ENCODE measurements at places on chromosomes 6 and 20.

DNA sequence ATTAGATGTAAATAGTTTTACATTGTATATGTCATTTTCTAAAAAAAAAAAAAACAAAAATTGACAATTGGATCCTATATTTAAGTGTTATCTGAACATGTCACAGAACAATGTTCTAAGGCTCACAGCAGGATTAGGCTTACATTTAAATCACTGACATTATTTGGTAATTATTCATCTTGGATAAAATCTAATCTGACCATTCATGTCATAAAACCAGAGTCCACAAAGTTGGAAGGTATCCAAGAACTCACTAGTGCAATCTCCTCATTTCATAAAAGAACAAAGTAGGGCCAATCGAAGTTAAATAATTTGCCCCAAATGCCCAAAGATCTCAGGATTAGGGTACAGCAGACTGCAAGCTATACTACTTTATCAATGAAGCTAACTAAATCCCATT is 73.0 kb downstream of the PDSS2 start:
- no peak for DNase-seq

GRCh38 chr20:33267701-33268100 is 15.3 kb upstream of the BPIFB1 start:
- DNase-seq: no peak

- DNase-seq: no peak
These were observed 295.6 kb downstream of the GRIK2 start for GRCh38 chr6:101689156-101689555.

DNA sequence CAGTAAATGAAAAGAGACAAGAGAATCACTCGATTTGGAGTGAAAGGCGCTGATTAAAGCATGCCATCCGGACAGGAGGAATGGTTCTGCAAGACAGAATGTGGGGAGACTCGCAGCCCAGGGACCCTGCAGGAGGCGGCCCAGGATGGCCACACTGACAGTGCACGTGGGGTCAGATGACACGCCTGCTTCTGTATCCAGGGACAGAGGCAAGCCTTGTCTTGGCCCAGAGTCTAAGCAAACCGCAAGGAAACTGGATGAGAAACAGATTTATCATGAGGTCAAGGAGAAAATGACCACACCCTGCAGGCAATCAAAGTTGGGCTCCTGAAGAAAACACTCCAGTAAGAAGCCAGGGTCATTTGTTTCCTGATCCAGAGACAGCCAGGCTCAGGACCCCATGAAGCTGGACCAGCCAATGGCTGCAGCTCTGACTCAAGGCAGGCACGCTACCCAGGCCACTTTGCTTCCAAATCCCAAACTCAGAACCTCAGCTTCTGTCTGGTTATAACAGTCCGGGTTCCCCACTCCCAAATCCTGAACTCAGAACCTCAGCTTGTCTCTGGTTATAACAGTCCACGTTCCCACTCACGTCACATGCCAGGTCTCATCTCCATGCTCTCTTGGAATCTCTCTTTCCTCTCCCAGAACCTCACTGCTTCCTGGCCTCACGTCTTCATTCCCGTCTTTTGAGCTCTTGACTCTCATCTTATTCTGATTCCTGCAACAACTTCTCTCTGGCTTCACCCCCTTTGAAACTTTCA is 144.9 kb upstream of the THBS2 start:
- no peak for DNase-seq

GRCh38 chr20:37853823-37854375 is 49.0 kb upstream of the VSTM2L start:
- DNase-seq: no peak

GRCh38 chr6:63572747-63573075 is 431 bp downstream of the LOC128125822 start:
- no peak for DNase-seq

DNA sequence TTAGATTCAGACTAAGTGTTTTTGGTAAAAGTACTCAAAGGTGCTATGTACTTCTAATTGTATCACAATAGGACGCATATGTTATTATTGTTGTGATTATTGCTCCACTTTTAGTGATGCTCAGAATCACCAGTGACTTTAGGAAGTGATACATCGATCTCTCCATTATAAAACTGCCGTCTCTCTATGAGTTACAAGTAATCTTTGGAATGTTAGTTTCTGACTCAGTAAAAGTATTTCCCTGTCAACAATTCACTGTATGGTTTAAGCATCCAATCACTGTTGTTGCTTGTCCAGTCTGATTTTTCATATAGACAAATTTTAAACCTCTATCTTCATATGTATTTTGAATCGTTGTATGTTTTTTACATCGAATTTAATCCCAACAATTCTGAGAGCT is 9.4 kb downstream of the DCBLD1 start:
- no peak for DNase-seq

- DNase-seq: no peak
These were observed 121.4 kb upstream of the TRAF3IP2 start for GRCh38 chr6:111727041-111727440.

GRCh38 chr20:50975701-50976330 is 17.2 kb downstream of the MOCS3 start:
- DNase-seq: no peak

GRCh38 chr6:14270925-14271788 is 153.6 kb downstream of the CD83 start:
- DNase-seq: peak; percentile 49

- no peak for DNase-seq
These were observed 13.3 kb downstream of the NKX2-2 start for GRCh38 chr20:21500599-21500998.

GRCh38 chr6:82333781-82334180 is 29.8 kb upstream of the TPBG start:
- DNase-seq: no peak

DNA sequence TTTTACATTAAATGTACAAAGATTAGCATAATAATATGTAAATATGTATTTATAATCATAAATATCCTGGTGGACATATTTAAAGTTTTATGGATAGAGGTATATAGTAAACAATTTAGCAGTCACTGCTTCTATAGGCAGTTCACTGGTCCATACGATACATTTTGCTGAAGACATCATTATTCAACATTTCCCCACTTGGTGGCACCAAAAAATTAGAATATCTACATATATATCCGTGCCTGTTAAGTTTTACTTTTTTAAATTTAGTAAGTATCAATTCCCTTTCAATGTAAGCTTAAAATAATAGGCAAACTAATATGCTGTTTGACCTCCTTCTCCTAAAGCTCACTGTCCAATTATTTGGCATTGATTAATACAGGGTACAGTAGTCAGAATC is 64.2 kb downstream of the LMBRD1 start:
- DNase-seq: no peak

DNA sequence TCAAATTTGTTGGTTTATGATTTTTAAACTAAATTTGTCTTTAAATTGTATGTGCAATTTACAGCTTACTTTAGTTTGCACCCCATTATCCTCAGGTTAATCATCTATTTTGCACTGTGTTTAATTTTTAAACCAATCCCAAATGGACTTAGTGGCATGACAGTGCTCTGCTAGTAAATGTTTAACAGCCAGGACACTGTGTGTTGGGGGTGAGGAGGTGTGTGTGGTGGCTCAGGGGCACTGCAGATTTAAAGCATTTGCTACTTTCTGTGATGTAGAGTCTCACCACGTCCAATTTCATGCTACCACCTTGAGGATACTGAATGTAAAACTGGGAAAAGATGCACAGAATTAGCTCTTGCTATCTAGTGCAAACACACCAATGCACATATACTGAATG is 225.7 kb downstream of the HAO1 start:
- no peak for DNase-seq

DNA sequence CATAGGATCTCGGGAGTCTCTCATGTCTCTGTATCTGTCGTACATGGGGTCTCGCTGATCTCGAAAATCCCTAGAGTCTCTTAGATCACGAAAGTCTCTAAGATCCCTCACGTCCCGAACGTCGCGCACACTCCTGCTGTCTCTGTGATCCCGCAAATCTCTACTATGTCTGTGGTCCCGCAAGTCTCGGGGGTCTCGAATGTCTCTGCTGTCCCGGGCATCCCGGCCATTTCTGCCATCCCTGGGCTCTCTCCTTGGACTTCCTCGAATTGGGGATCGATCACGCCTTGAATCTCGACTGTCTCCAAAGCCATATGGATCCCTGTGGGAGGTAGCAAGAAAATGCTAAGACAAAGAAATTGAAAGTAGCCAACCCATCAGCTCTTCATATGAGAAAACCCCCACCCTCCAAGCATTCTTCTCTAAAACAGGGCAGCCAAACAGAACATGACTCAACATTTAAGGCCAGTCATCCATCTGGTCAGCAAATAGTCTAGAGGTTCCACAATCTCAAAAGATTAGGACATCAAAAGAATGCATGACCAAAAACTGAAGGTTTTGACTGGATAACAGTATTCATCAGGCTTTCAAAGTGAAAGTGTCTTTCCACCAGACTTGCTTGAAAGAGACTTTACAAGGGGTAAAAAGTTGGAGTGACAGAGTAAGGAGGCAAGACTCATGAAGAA is 19.4 kb downstream of the NCOA5 start:
- no peak for DNase-seq

GRCh38 chr6:42404484-42404883 is 47.2 kb downstream of the TRERF1 start:
- DNase-seq: no peak

GRCh38 chr6:52217761-52218160 is 26.5 kb downstream of the IL17F start:
- no peak for DNase-seq

GRCh38 chr20:10857352-10858070 is 183.7 kb upstream of the JAG1 start:
- DNase-seq: no peak

- DNase-seq: no peak
These were observed 72.2 kb downstream of the CDH26 start for GRCh38 chr20:60030471-60030870.
